ENCODE measurements at places on chromosomes 4 and X.

GRCh38 chr4:14267373-14268060 lies 640.0 kb upstream of the BOD1L1 start:
- no peak overlapping the region for H3K4me3 ChIP-seq
- H3K27me3 ChIP-seq, result peaks cover 4% of the 10 kb centered on the region
- no peaks in the 10 kb centered on the region for H3K4me1 ChIP-seq
- H3K27ac ChIP-seq, result no peak overlapping the region

DNA sequence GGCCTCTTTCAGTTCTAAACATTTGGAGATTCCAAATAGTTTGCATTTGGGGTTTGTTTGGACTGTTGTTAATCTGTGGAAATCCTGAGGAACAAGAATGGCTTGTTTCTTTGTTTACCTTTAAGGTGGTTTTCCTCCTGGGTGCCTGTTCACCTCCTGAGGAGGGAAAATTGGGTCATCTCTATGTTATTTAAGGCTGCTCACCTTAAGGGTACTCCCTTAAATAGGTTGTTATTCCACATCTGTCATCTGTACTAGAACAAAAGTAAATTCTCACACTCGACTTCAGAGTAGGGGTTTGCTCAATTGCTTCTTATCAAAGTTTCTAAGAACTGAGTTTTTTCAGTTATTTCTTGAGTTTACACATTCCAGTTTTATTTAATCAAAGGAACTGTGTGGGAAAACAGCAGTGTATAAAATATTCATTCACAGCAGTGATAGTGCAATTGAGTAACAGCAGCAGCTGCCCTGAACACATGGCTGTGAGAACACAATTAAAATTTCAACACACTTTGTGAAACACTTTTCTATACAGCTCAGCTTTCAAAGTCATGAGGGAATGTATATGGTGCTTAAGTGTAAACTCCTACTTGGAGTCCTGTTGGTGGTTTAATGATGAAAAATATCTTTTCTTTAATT lies 238.5 kb upstream of the PGRMC2 start:
- no peak for DNase-seq
- no peaks in the 10 kb centered on the region for H3K36me3 ChIP-seq
- H3K27me3 ChIP-seq, result peaks cover 2% of the 10 kb centered on the region

- no peak for DNase-seq
- H3K4me1 ChIP-seq, result peaks cover 32% of the 10 kb centered on the region
- H3K27me3 ChIP-seq, result peaks cover 4% of the 10 kb centered on the region
- peak overlapping the region; percentile 94 for H3K27ac ChIP-seq
- H3K4me3 ChIP-seq, result peak overlapping the region; percentile 44
Measured at GRCh38 chr4:113187358-113187757, 137.9 kb downstream of the ANK2 start.

GRCh38 chr4:24517676-24518075 lies 66.7 kb downstream of the DHX15 start:
- no peak overlapping the region for H3K27ac ChIP-seq
- H3K4me3 ChIP-seq, result no peak overlapping the region
- H3K36me3 ChIP-seq, result peaks cover 79% of the 10 kb centered on the region
- H3K4me1 ChIP-seq, result no peaks in the 10 kb centered on the region
- H3K27me3 ChIP-seq, result no peaks in the 10 kb centered on the region

- no peak overlapping the region for H3K27ac ChIP-seq
- no peaks in the 10 kb centered on the region for H3K27me3 ChIP-seq
- no peaks in the 10 kb centered on the region for H3K36me3 ChIP-seq
- H3K4me3 ChIP-seq, result no peak overlapping the region
Measured at GRCh38 chr4:102042871-102043802, 252.6 kb downstream of the BANK1 start.

Measured in nephron progenitor cell (in vitro differentiated cells).